ENCODE measurements at places on chromosomes 7 and 10.

- DNase-seq = no peak
These were observed 8.8 kb upstream of the ZNF248 start for GRCh38 chr10:37865957-37866803.

DNA sequence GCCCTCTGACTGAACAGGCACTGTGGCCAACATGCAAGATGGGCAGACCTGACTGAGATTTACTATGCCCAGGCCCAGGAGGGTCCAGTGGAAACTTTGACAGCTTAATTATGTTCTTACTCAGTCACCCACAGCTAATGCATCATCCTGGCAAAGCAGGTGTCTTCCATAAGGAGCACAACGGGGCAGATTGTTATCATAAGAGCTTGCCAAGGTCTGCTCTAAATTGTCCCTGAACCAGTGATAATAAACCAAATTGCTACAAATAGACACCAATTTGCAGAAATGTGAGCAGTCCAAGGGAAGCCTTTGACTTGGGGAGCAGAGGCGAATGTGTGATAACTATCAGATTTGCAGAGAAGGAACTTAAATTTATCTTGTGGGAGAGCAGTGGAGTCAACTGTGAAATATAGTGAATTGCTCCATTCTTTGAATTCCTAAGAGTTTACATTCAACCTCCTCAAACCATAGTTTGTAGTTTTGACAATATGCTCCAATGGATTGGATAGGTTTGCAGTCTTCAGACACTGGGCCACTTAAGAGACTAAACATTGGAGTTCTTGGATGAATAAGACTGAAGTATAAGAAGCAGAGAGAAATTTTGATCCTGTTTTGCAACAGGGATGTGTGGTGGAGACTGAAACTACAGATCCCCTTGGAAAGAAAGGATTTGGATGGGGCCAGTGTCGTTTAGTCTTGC lies 494.7 kb downstream of the CCSER2 start:
- peak; percentile 93 for DNase-seq

DNA sequence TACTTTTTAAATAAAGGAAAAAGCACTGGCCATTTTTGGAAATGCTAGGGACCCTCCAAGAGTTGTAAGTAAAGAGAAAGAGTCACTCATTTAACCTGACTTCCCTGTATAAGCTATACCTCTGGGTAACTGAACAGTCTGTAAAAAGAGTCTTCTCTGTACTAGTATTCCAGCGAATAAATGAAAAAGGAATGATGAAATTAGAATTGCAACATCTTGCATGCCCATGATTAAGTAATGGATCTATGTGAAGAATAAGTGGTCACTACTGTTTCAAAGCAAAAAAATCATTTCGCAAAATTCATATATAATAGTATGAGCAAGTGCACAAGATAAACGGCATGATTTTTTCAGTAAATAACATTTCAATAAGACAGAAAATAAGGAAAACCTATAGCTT lies 116.8 kb downstream of the ZFAND4 start:
- no peak for DNase-seq

DNA sequence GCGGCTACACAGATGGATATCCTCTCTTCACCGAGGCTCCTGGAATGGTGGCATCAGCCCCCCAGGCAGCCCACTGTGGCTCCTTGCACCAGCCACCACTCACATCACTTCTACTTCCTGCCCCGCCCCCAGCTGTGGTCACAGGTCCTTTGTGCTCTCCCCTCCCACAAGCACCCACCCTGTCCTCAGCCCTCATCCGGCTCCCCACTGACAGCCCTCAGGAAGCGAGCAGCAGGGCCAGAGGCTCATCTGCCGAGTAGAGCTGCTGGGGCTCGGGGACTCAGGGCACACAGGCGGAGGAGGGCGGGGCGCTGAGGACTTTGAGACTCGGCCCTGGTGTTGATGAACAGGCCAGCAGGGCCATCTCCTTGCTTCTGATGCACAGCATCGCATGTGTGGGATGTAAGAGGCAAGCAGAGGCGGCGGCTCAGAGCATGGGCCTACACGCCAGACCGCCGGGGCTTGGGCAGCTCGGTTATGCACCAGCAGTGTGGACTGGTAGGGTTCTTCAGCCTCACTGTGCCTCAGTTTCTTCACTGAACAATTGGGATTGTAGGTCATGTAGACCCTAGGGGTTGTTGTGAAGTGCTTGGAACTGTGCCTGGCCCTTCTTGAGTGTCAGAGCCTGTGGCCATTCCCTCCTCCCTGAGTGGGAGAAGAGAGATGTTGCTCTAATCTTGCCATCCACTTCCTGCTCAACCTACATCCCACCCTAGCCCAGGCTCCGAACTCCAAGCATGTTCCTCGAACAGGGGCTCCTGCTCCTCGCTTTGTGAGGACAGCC lies at the start of gene PRF1:
Gene PRF1, minus strand, starts transcription at position 77 of the 784 bp plus-strand sequence. CDS start 1,839 bp downstream, outside the sequence.
- DNase-seq = no peak

DNA sequence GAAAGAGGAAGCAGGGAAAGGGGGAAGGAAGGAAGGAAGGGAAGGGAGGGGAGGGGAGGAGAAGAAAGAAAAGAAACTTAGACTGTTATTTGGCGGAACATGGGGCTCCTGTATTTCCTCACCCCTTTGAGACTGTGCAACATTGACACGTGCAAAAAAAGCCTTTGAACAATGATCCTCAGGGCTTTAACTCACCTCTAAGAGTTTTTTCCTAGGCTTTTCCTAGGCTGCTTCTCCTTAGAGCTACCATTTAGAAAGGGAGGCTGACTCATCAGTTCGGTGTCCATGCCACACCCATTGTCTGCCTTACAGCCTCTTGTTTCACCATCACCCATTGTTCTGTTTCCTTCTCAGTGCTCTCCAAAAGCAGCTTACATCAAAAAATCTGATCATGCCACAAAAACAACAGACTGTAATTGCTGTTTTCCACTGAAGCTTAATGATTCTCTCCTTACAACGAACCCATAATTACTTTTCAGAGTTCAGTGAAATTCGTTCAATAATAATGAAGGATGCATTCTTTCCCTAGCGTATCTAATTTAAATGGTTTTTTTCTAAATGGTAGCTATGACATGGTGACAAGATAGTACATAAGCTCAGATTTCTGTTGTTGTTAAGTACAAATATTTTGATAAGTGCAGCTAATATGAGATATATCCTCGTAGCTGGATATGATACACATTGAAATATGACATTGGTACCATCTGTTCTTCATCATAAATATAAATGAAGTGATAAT lies 90.8 kb downstream of the PRLHR start:
- no peak for DNase-seq

All from cerebellar cortex (tissue), 1 donor.